D721Med (cell line): ENCODE measurements at places on chromosomes 1 and 21.

- DNase-seq, result peak; percentile 58
Measured at GRCh38 chr1:226912587-226913176, 27.4 kb upstream of the COQ8A start.

DNA sequence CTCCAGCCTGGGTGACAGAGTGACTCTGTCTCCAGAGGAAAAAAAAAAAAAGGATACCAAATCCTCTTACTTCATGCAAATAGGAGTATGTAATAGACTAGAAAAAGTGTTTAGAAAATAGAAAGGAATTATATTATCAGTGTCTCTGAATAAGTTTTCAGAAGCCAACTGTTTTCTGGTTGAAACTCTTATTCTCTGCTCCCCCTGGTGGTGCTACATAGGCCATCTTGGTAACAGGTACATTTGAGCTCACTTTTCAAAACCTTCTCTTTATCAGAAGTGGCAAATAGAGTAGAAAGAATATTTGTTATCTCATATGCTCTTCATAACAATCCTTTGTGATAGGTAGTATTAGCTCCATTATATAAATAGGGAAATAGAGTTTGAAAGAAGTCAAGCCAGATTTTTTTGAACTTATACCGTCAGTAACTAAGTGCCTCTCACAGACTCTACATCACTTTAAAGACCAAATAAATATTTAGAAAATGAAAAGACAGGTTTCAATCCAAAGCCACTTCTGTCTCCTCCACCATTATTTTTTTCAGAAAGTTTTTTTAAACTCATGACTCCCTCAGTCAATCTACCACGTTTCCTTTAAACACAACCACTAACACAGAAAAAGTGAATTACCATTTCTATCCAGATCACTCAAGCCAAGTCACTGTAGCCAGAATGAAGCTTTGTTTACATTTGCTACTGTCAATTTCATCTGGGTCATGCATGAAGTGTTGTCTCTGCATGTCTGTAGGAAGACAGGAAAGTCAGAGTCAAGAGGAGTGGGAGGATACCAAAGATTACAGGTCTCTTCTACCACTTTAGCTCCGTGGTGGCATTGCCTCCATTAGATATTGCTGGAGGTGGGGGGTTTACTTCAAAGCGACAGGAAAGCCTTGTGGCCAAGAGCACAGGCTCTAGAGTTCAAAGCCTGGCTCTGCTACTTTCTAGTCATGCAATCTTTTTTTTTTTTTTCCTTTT lies 45.6 kb downstream of the IL23R start:
- DNase-seq, result no peak

- no peak for DNase-seq
Measured at GRCh38 chr1:201806801-201807200, 22.2 kb upstream of the IPO9 start.

DNA sequence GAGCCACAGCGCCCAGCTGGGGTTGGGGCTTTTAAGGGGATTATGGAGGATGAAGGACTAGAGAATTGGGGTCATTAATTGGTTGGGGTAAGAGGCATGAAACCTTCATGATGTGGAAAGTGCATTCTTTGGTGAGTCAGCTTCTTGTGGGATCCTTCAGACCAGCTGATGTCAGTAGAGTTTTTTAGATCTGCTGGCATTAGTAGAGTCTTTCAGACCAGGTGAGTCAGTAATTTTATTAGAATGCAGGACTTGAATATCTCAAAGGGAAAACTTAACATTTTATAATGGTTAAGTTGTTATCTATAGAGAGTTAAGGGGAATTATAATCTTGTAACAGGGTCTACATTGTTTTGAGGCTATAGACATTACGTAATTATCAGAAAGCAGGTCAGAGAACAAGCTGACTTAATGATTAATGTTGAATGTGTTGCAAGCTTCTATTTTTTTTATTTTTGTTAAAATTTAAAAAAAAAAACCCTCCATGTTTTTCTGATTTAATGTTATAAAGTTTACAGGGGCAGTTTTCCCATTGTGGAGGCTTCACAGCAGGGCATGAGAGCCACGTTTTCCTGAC lies 160.9 kb upstream of the FMN2 start:
- DNase-seq, result no peak

DNA sequence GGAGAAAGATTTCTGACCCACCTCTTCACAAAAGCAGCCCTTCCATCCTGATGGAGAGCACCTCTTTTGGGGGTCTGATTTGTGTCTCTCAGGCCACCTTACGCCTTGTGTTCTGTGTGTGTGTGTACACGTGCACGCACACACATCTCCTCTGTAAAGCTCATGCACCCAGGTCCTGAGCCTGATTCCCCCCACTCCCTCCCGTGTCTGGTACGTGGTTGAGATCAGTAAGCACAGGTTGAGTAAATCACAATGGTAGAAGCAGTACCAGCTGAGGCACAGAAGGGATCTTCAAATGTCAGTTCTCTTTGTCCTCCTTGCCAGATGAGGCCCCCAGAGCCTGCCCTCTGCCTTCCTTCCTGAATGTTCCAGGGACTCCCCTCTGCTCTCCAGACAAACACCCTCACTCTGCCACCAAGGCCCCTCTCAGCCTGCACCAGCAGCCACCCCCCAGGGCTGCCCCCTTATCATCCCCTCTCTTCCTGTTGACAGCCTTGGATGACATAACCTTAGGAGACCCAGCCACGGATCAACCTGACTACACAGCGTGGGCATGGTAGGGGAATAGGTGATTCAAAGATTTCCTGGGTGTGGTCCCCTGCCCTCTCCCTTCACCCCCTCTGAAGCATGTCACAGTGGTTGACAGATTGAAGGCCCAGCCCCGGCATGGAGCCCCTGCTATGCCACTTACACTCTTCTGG lies 112.8 kb downstream of the HIVEP3 start:
- no peak for DNase-seq
